GM04504 (cell line): ENCODE measurements at places on chromosomes 6 and 20.
A peak's percentile ranks its signal among the peaks of the same experiment; 100 is the strongest.

DNA sequence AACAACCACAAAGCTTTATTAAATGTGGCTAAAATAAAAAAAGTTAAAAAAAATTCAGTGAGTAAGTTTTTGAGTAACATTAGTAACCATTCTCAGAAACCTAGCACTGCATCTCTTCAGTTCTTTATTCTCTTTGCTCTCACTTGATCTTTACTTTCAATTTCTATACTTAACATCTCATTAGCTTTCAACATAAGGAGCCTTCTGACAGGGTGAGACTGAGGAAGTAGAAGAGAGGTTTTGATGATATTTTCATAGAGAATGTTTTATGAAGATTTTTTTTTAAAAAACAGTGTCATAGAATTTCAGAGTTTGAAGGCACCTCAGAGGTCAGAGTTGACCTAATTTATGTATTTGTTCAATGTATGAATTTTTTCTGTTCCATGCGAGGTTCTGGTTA, 60.8 kb downstream of the FAM83B start:
- DNase-seq: no peak

GRCh38 chr20:20603339-20603990, 109.0 kb downstream of the RALGAPA2 start:
- no peak for DNase-seq

DNA sequence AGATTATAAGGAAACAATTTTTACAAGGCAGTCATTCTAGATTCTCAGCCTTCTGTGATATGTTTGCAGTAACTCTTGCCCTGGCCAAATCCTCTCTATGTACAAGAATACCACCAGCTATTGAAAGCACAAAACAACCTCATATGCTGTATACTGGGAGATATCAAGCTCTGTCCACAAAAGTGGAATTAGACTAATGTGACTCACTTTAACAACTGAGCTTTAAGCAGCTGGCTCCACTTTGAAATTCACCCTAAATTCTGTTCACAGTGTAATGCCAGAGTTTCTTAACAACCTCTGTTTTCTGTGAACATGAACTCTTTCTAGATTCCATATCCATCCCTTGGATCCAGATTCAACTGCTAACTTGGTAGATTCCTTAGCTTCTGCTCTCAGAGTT, 47.6 kb downstream of the CHD6 start:
- DNase-seq: no peak

DNA sequence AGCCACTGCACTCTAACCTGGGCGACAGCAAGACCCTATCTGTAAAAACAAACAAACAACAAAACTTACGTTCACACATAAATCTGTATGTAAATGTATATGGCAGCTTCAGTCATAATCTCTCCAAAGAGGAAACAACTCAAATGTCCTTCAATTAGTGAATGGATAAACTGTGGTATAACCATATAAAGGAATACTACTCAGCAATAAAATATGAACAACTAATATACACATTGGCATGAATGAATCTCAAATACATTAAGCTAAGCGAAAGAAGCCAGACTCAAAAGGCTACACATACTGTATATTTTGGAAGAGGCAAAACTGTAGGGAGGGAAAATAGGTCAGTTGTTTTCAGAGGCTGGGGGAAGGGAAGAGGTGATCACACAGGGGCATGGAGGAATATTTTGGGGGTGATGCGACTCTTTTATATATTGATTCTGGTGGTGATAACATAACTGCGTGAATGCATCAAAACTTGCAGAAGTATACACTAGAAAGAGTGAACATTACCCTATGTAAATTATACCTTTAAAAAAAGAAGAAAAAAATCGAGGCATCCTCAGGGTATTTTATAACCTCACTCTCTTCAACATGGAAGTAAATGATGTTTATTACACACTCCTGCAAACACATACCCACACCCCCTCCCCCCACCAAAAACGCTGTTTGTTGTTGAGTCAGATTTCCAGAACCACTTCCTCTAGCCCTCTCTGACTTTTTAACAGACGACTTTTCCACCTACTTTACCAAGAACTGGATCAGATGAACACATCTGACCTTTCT, 115.2 kb upstream of the RNF24 start:
- DNase-seq: peak; percentile 54
